ENCODE measurements at places on chromosomes 16 and 17. TPM values are rescaled to one million over a fixed set of nuclear protein-coding genes. Genes with fewer than 3 reads are reported as not detected.

- no peak overlapping the region for H3K27ac ChIP-seq
- DNase-seq = no peak
- no peaks in the 10 kb centered on the region for H3K36me3 ChIP-seq
- peaks cover 31% of the 10 kb centered on the region for H3K4me1 ChIP-seq
- no peak overlapping the region for H3K4me3 ChIP-seq
Measured at GRCh38 chr17:74006371-74006770, 197.1 kb upstream of the RPL38 start.

DNA sequence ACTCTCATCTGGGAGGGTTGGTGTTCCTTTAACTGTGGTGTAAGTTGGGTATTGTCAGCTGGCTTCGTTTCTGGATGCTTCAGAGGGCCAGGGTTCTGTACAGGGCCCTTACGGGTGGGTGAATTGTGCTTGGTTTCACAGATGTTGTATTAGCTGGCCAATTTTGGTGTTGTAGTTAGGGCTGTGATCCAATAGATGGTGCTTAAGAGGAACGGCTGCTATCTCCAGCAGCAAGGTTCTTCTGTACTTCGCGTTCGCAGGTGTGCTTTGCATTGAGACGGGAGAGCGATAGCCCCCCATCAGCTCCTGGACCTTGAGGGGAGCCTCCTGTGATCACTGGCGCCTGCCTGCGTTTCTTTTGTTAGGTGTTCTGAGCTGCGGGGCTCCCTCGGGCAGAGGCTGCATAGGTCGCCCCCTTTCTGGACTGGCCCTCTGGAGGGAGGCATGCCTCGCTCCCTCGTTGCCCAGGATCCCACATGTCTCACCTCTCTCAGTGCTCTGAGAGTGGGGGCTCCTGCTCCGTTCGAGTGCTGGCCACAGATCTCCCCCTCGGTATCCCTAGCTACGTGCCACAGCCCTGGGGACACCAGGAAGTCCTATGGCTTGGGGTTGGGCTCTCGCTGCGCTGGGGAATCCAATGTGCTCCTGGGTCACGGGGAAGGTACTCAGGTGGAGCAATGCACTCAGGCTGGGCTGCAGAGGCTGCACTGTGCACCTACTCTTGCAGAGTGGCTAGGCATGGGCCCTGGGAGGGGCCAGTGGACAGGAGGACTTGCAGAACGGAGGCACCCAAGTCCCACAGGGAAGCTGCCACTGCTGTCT is 837 bp upstream of the PRDM7 start:
- no peak for DNase-seq
- H3K27me3 ChIP-seq = peaks cover 83% of the 10 kb centered on the region
- peak overlapping the region; percentile 75 for H3K4me3 ChIP-seq
- peaks cover 17% of the 10 kb centered on the region for H3K4me1 ChIP-seq

- no peak overlapping the region for H3K27ac ChIP-seq
- DNase-seq = no peak
- peaks cover 7% of the 10 kb centered on the region for H3K36me3 ChIP-seq
- no peaks in the 10 kb centered on the region for H3K27me3 ChIP-seq
Measured at GRCh38 chr17:75891022-75891604, 5.6 kb downstream of the TRIM65 start.

GRCh38 chr16:58464047-58464915 is 35.7 kb upstream of the NDRG4 start:
- H3K36me3 ChIP-seq = no peaks in the 10 kb centered on the region
- H3K4me3 ChIP-seq = peak overlapping the region; percentile 86
- DNase-seq = peak; percentile 42
- peaks cover 11% of the 10 kb centered on the region for H3K4me1 ChIP-seq
- H3K27ac ChIP-seq = no peak overlapping the region

GRCh38 chr17:37570527-37571093 is 38.6 kb downstream of the SYNRG start:
- no peaks in the 10 kb centered on the region for H3K27me3 ChIP-seq
- peak; percentile 75 for DNase-seq
- no peak overlapping the region for H3K4me3 ChIP-seq
- no peaks in the 10 kb centered on the region for H3K4me1 ChIP-seq
- peaks cover 50% of the 10 kb centered on the region for H3K36me3 ChIP-seq

DNA sequence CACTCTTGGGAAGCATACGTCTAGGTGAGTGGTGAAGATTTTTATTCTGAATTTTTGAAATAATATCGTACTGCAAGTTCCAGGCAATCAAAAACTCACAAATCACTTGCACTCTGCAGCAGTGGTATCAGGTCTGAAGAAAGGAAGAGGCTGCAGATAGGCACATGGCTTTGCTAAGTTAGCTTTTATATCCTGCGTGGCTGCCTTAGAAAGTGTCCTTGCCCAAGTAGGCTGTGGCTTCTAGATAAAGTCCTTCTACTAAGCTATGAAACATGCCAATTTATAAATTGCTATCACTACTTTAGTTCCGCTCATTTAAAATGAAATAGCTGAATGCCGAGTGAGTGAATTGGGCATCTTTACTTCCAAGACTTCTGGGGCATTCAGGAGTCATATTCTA is 17.9 kb downstream of the WWOX start:
- peaks cover 18% of the 10 kb centered on the region for H3K36me3 ChIP-seq
- no peaks in the 10 kb centered on the region for H3K27me3 ChIP-seq
- DNase-seq = no peak
- H3K27ac ChIP-seq = no peak overlapping the region
- H3K4me3 ChIP-seq = no peak overlapping the region
- H3K4me1 ChIP-seq = no peaks in the 10 kb centered on the region

DNA sequence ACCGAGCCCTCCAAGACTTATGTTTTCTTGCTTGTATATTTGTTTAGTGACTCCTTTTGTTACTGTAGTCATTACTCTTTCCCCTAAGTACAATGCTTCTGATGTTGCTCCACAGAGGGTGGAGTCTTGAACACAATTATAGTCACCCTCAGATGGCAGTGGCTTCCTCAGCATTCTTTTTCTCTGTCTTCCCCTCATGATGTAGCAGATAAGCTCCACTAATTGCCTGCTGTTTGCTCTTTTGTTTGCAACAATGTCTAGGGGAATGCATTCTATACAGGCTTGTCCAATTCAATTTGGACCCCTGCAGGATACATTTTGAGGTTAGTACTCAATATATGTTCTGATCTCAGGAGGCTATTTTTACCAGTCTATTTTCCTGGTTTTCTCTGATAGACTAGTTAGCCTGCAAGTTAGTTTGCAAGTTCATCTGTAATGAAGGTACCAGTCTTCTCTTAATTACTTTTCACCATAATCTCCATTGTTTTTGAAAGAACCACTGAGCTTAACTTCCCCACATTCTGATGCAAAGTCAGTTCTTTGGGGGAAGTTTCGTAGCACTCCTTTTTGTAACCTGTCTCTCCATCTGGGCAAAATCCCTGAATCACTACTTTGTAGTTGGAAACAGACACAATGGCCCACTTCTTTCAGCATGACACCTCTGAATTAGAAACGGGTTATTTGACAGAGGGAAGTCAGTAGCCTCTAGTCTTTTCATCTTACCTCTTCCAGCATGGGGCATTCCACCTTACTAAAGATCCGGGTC is 1509.2 kb downstream of the CDH11 start:
- H3K4me1 ChIP-seq = peaks cover 20% of the 10 kb centered on the region
- no peak overlapping the region for H3K4me3 ChIP-seq
- H3K27ac ChIP-seq = peak overlapping the region; percentile 18
- peaks cover 15% of the 10 kb centered on the region for H3K27me3 ChIP-seq
- DNase-seq = no peak

DNA sequence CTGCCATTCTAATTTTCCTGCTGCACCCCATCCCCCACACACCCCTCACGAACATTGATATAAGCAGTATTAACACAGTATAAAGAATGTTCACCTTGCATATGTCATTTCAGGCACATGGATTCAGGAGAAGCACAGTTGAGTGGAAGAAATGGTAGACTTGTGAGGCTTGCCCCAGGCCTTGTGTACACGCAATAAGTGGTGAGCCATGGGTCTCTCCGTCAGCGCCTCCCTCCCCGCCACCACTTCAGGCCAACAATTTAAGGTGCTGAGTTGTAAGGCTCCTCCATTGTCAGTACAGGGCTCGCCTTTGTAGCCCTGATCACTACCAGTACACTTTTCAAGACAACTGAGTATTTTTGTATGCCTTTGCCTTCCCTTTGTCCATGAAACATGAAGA is 12.2 kb upstream of the CLEC18C start:
- H3K27ac ChIP-seq = peak overlapping the region; percentile 19
- H3K4me1 ChIP-seq = no peaks in the 10 kb centered on the region
- DNase-seq = no peak
- peaks cover 3% of the 10 kb centered on the region for H3K36me3 ChIP-seq
- H3K27me3 ChIP-seq = no peaks in the 10 kb centered on the region

DNA sequence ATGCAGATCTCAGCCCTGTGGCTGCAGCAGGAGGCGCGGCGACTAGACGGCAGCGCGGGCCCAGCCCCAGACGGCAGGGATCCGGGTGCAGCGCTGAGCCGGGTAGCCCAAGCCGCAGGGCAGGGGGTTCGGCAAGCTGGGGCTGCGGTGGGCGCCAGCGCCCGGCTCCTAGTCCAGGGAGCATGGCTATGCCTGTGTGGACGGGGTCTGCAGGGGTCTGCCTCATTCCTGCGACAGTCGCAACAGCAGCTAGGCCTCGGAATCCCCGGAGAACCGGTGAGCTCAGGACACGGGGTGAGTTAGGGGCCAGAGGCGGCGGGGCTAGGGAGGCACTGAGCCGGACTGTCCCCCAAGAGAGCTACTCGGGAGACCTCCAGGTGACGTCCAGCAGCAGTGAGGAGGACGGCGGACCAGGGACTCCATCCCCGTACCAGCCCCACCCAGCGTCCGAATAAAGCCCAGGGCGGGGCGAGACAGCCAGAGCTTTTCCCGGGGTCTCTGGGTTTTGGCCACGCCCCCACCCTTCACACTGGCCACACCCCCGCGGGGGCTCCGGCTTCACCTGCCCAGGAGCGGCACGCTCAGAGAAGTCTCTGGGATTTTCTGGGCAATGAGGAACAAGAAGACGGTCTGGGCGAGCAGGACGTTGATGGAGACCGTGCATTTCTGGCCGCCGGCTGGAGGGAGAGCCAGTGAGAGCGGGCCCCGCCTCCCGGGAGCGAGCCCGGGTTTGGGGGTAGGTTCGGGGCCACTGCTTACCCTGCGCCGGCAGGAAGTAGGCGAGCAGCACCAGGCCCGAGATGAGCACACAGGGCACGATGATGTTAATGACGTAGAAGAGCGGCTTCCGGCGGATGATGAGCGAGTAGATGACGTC is 1.1 kb downstream of the C17orf107 start:
- H3K36me3 ChIP-seq = peaks cover 5% of the 10 kb centered on the region
- H3K27ac ChIP-seq = no peak overlapping the region
- peaks cover 5% of the 10 kb centered on the region for H3K27me3 ChIP-seq
- DNase-seq = peak; percentile 83
- peaks cover 16% of the 10 kb centered on the region for H3K4me1 ChIP-seq
- peak overlapping the region; percentile 81 for H3K4me3 ChIP-seq

DNA sequence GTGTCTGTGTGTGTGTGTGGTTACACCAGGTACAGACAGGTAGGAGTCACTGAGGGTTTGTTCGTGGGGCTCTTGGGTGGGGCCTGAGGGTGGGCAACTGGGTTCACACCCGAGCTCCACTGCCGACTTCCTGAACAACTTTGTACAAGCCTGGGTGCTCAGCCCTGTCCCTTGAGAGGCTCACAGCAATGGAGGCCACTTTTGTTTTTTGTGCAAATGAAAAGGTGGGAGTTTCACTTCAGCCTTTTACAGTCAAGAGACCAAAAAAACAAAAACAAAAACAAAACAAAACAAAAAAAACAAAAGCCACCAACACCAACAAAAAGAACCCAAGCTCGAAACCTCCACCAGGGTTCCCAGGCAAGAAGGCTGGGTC is 2.4 kb downstream of the RHBDF2 start:
- H3K4me1 ChIP-seq = peaks cover 46% of the 10 kb centered on the region
- no peak overlapping the region for H3K27ac ChIP-seq
- no peak overlapping the region for H3K4me3 ChIP-seq
- no peaks in the 10 kb centered on the region for H3K36me3 ChIP-seq
- peaks cover 5% of the 10 kb centered on the region for H3K27me3 ChIP-seq
- DNase-seq = no peak

The MAF gene
- total RNA-seq = 4.6 TPM

The NOTUM gene
- 1.7 TPM for total RNA-seq

The ERI2 gene
- total RNA-seq = 18.3 TPM

The RNF43 gene
- total RNA-seq = 3.5 TPM

The RPS15A gene
- total RNA-seq = 1,889 TPM

Data from WTC11 (cell line).